ENCODE measurements at places on chromosomes 11 and 22.

GRCh38 chr11:110968348-110969062 is 256.3 kb upstream of the ARHGAP20 start:
- no peak overlapping the region for H3K4me3 ChIP-seq
- no peaks in the 10 kb centered on the region for H3K36me3 ChIP-seq
- no peaks in the 10 kb centered on the region for H3K27me3 ChIP-seq
- H3K4me1 ChIP-seq: peaks cover 2% of the 10 kb centered on the region

DNA sequence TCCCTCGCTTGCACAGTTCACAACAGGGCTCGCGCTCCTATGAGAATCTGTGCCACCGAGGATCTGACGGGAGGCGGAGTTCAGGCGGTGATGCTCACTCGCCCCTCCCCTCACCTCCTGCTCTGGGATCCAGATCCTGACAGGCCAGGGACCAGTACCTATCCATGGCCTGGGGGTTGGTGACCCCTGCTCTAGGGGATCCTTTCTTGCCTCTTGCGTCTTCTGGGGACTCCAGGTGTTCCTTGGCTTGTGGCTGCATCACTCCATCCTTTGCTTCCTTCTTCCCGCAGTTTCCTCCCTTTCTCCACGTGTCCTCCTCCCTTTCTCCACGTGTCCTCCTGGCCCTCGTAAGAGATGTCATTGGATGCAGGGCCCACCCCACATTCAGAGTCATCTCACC is 30.6 kb upstream of the KRTAP5-7 start:
- no peak overlapping the region for H3K4me3 ChIP-seq
- H3K4me1 ChIP-seq: no peaks in the 10 kb centered on the region
- peaks cover 92% of the 10 kb centered on the region for H3K36me3 ChIP-seq
- H3K27me3 ChIP-seq: no peaks in the 10 kb centered on the region
- DNase-seq: no peak

DNA sequence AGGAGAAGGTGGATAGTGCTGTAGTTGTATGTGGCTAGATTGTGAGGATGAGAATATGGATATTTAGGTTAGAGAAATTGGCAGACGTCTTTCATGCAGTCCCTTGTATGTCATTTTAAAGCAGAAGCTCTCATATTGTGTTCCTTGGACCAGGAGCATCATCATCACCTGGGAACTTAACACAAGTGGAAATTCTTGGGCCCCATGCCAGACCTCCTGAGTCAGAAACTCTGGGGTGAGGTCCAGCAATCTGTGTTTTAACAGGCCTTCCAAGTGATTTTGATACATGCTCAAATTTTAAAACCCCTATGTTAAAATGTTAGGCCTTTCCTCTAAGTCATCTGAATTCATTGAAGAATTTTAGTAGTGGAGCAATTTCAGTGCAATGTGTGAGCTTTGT is 34.8 kb downstream of the JHY start:
- H3K36me3 ChIP-seq: no peaks in the 10 kb centered on the region
- H3K27me3 ChIP-seq: no peaks in the 10 kb centered on the region
- H3K4me1 ChIP-seq: no peaks in the 10 kb centered on the region
- no peak overlapping the region for H3K27ac ChIP-seq
- no peak overlapping the region for H3K4me3 ChIP-seq

DNA sequence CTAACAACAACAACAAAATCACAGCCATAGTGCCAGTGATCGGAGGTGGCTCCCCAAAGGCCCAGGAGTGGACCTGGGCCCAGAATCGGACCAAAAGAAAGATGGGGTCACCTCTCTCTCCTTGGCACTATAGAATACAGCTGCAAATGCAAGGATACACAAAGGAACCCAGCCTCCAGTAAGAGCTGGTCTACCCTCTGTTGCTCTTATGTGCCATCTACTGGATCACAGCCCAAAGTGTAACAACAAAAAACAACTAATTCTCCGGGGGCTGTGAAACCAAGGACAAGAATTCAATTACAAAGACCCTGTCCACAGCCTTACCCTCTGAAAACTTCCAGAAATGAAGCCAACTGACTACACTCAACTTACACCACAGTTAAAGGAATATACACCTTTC is 21.6 kb downstream of the OR8G5 start:
- no peaks in the 10 kb centered on the region for H3K4me1 ChIP-seq
- H3K27ac ChIP-seq: no peak overlapping the region
- H3K36me3 ChIP-seq: no peaks in the 10 kb centered on the region
- no peak for DNase-seq
- no peaks in the 10 kb centered on the region for H3K27me3 ChIP-seq
- H3K4me3 ChIP-seq: no peak overlapping the region

GRCh38 chr11:35598254-35599125 is 19.8 kb upstream of the FJX1 start:
- H3K27ac ChIP-seq: no peak overlapping the region
- no peak for DNase-seq
- no peaks in the 10 kb centered on the region for H3K27me3 ChIP-seq
- no peaks in the 10 kb centered on the region for H3K36me3 ChIP-seq

GRCh38 chr11:67010296-67010905 is 12.5 kb upstream of the SYT12 start:
- no peaks in the 10 kb centered on the region for H3K27me3 ChIP-seq
- no peaks in the 10 kb centered on the region for H3K4me1 ChIP-seq
- no peak overlapping the region for H3K27ac ChIP-seq

DNA sequence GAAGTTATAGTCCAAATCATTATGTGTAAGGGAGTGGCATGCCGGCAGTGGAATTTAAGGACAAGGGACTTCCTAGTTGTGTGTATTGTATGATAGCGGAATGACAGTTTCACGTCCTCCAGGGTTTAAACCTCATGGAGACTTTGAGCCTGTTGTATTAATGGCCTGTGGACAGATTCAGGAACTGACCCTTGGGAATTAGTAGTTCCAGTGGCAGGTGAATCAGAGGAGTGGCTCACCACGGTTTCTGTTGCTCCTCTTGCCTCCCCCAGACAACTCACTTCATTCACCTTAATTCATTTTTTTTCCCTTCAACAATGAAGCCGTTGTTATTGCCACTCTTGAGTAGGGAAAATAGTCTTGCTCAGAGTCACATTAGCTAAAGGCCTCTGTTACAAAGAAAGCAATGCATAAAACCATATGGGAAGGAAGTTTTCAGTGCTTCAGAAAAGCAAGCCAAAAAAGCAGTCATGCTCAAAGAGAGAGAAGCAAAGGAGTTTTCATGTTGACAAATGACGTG is 22.6 kb downstream of the AMOTL1 start:
- no peak for DNase-seq
- no peak overlapping the region for H3K27ac ChIP-seq
- no peaks in the 10 kb centered on the region for H3K36me3 ChIP-seq
- H3K4me3 ChIP-seq: no peak overlapping the region
- peaks cover 81% of the 10 kb centered on the region for H3K4me1 ChIP-seq

DNA sequence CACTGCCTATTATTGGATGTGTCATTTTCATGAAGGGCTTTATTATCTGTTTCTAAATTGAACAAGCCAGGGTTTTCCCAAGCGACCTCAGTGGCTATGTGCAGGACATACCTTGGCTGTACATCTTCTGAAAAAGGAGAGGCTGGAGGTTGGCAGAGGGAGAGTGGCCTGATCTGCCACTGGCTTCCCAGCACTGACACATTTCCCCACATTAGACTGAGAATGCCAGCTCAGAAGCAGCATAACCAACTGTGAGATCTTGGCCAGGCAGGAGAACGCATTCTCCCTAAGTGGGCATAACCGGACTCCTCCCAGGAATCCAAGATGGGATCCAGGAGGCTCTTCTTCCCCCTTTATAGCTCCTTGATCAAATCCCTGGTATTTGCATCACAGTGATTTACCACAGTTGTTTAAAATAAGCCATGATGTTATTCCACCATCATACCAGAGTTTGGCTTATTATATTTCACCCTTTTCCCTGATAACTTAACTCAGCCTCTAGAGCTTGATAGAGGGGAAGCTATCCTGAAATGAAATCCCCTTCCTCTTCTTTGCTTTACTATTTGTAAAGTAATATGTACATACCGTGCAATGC is 33.8 kb downstream of the AMOTL1 start:
- peaks cover 25% of the 10 kb centered on the region for H3K36me3 ChIP-seq
- no peak overlapping the region for H3K27ac ChIP-seq
- no peaks in the 10 kb centered on the region for H3K27me3 ChIP-seq

GRCh38 chr11:2714871-2715270 is 15.1 kb upstream of the KCNQ1OT1 start:
- H3K36me3 ChIP-seq: no peaks in the 10 kb centered on the region
- H3K4me1 ChIP-seq: no peaks in the 10 kb centered on the region
- no peak overlapping the region for H3K4me3 ChIP-seq

GRCh38 chr11:127531167-127531566 is 530.6 kb upstream of the KIRREL3 start:
- no peaks in the 10 kb centered on the region for H3K36me3 ChIP-seq
- H3K27me3 ChIP-seq: no peaks in the 10 kb centered on the region
- H3K4me1 ChIP-seq: no peaks in the 10 kb centered on the region
- DNase-seq: no peak
